Keratinocyte (primary cell): ENCODE measurements at places on chromosomes 6 and 20.

GRCh38 chr6:3740551-3741476 lies 10.7 kb downstream of the PXDC1 start:
- DNase-seq = no peak

DNA sequence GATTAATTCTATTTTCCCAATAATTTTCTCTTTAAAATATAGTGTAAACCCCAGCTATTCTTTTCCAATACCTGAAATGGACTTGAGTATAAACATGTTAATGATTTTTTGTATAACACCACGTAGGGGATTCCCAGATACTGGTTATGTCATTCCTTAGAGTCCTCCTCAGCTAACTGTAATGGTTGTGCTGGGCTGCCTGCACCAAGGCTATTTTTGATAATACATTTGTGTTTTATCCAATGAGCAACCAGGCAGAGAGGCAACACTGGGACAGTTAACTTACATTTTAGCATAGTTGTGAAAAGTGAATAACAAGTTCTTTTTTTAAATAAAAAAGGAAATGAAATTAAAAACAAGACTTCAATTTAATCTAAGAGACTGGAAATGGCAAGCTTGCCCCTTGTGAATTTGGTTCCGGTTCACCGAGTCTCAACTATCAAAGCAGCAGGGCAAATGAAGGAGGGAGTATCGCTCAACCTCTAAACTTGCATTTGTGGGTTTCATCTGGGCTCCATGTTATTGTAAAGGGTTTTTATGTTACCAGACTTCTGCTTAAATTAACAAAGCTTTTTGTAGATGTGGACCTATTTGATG lies 18.8 kb upstream of the BACH2 start:
- no peak for DNase-seq

GRCh38 chr20:3751305-3751674 lies 16.3 kb downstream of the ADISSP start:
- no peak for DNase-seq

DNA sequence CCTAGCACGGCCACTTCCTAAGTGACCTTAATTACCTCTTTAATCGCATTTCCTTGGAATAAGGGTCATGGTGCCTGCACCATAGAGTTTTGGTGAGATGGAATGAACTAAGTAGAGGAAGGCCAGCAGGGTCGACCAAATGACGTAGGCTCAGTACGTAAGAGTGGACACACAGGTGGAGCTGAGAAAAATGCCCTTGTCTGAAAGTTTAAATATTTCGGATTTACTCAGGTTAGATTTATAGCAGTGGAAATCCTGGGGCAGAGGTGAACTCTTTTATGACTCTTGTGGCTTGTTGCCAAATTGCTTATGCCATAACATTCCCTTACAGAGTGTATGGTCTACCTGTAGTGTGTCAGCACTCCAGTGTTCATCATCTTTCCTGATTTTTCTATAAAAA lies 23.6 kb upstream of the BTBD3 start:
- DNase-seq = no peak

DNA sequence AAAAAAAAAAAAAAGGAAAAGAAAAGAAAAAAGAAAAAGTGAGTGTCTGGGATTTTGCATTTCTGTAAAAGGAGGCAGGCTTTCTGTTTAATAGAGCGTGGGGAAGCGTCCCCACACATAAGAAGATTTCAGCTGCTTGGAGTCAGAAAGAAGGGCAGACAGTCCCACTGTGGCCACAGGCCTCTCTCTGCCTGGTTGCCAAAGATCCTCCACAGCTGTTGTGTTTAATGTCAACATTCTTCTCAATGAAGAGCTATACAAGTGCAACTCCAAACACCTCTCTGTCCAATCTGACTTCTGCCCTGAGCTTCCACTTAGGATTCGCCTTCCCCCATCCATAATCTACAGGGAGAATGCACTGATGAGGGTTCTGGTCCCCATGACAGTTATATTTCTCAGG lies 64.3 kb upstream of the MLN start:
- no peak for DNase-seq

DNA sequence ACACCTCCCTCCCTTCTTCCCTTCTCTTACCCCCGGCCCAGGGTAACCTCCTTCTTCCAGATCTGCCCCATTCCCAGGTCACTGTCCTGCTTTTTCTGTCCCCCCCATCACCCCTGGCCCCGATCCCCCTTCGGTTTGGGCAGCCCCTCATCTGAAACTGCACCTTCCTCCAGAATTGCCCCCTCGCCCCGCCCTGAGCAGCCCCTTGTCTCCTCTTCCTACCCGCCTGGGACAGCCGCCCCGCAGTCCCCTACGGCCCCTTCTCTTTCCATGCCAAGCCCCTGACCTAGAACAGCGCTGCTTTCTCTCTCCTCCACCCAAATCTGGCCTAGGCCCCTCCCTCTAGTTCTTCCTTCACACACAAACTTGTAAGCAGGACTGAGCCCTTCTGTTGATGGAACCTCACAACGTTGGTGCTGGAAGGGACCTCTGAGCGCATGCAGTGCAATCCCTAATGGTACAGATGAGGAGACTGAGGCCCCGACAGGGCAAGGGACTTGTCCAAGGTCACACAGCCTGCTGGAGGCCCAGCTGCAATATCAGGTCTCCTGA lies 630 bp downstream of the PPP2R5D start:
- DNase-seq = no peak

- no peak for DNase-seq
Observed at GRCh38 chr6:30760549-30760948, 16.2 kb upstream of the IER3 start.

GRCh38 chr6:52213127-52213526 lies 27.0 kb downstream of the IL17A start:
- no peak for DNase-seq

DNA sequence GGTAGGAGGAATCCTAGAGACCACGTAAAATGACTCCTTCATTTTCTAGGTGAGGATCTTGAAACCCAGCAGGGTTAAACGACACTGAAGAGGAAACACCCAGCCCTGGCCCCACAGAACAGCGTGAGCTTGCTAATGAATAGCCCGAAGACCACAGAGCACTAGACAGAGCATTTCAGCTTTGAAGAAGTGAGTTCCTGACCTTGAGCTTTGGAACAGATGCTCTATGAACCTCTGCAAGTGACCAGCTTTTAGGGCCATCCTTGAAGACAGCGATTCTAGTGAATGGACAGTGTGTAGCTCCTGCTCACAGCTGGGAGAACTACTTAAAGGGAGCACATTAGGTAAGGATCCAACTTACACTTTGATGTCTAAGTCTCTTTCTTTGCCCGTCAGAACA lies 74.0 kb upstream of the FRMD1 start:
- no peak for DNase-seq

- no peak for DNase-seq
Observed at GRCh38 chr6:136465766-136466303, 84.4 kb downstream of the MAP7 start.

- DNase-seq = no peak
Observed at GRCh38 chr6:83072726-83073125, 5.3 kb downstream of the DOP1A start.

DNA sequence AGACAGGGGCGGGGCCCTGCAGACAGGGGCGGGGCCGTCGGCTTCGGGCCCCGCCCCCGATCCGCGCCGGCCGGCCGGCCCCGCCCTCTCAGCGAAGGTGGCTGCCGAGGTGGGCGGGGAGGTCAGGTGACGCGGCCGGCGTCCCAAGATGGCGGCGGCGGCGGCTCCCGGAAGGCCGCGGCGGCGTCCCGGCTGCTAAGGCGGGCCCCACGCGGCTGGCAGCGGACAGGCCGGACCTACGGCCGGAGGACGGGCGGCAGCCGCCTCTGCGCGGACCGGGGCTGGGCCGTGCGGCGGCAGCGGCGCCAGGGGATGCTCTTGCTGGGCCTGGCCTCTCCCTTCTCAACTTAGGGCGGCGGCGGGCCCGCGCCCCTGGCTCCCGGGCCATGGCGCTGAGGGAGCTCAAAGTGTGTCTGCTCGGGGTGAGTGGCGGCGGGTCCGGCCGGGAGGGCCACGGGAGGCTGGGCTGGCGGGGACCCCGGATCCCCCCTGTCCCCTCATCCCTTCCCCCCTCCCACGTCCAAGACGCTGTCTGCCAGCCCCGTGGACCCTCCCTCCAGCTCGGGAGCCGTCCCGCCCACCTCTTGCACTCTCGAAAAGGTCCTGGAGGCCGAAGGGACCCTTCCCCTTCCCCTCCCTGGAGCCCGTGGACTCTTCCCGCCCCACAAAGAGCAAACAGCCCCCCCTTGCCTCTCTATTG lies at the start of gene RAB22A:
TSS of gene RAB22A (plus strand) at position 125 of the 700 bp plus-strand sequence. CDS start at position 387, 262 bp downstream.
- DNase-seq = no peak
